Activated CD4-positive, alpha-beta T cell treated with anti-CD3 and anti-CD28 coated beads, Interleukin-2, Interleukin-6, amounts not matched to agents 100 ng/mL and 50 ng/mL, durations not matched to agents 16 hours and 8 hours (primary cell): ENCODE measurements at places on chromosomes 7 and 10.

- peak; percentile 29 for DNase-seq
These were observed 68.8 kb upstream of the GSDME start for GRCh38 chr7:24825931-24826661.

DNA sequence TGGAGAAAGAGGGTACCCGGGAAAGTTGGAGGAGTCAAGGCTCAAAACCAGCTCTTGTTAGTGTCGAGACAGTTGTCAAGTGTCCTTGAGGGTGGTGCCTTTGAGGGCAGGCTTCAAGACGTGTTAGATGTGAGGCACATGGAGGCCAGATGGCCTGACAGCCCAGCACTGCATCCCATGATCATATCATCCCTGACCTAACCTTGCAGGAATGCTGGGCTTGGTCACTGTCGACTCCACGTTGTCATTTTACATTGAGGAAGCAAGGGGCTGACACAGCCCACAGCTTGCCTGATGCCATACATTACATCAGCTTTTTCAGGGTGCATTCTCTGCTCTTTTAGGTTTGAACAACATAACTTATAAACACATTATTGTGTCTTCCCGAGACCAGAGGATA, 114.1 kb downstream of the ABCA13 start:
- DNase-seq: no peak

DNA sequence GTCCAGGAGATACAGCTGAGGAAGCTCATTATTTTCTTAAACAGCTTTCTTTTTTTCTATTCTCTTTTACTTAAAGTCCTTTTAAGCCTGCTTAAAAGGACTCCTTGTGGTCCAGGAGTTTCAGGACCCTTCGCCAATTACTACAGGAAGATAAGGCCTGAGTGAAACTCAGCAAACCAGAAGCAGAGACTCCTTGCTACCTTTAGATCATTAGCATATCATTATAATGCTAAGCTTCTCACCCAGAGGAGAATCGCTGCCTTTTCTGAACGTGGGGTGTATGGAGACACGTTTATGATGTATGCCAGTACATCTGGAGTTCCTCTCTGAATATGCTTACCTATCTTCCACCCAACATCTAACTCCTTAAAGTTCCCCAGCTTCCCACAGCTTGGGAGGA, 47.5 kb downstream of the ANKMY2 start:
- no peak for DNase-seq

- no peak for DNase-seq
These were observed 29.6 kb upstream of the FAM20C start for GRCh38 chr7:162632-163297.

DNA sequence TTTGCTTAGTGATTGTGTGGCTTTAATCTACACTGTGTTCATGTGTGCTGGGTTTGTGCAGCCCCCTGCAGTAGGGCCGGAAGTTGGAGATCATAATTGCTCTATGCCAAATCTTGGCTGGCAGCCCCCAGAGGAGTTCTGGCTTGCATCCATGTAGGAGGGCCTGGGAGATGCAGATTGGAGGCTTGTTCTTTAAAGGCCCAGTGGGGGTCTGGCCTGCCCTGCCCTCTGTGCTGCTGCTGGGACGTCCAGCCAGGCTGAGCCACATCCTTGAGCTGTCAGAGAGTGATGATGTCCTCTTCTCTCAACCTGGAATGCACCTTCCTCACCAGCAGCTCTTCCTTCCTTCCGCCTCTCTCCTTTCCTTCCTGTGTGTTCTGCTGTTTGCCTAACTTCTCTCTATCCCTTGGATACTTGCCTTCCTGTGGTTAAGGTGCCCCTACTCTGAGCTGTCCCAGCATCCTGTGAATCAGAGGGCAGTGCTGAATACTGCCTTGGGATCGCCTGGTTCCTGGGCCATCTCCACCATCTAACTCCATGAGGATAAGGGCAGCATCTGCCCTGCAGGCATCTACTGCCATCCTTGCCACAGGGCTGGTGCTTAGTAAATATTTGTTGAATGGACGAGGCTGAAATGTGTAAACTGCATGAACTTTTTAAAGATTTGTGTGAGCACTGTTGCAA, 30.2 kb downstream of the DOCK1 start:
- DNase-seq: no peak

DNA sequence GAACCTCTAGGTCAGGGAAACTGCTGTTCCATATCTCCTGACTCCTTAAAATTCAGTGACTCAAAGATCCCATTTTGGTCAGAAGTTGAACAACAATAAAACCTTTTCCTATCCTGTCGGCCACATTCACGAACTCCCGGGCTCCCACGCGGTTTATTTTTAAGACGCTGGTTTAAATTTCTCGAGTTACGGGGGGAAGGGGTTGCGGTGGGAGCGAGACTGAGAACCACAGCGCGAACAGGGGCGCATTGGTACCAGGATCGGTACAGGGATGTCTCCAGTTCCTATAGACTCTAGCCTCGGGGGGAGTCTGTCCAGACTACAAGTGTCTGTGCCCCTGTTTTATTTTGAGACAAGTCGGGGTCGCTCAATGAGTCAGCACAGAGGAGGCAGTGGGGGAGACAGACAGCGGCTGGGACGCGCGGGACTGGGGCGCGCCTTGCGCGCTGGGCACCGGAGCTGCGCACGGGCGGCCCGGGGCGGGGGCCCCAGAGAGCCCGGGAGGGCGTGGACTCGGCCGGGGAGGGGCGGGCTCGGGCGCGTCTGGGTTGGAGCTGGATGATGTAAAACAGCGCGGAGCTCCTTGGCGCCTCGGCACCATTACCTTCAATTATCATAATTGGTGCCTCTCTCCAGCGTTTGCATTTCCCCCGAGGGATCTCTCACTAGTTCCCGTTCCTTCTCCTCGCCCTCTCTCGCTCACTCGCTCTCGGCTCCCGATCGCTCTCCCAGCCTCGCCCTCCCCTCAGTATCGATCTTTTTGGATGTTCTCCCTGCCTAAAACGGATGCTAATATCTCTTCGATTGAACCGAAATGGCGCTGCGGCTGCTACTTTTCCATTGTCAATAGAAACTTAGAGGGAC, 8.7 kb upstream of the BAMBI start:
- peak; percentile 50 for DNase-seq

DNA sequence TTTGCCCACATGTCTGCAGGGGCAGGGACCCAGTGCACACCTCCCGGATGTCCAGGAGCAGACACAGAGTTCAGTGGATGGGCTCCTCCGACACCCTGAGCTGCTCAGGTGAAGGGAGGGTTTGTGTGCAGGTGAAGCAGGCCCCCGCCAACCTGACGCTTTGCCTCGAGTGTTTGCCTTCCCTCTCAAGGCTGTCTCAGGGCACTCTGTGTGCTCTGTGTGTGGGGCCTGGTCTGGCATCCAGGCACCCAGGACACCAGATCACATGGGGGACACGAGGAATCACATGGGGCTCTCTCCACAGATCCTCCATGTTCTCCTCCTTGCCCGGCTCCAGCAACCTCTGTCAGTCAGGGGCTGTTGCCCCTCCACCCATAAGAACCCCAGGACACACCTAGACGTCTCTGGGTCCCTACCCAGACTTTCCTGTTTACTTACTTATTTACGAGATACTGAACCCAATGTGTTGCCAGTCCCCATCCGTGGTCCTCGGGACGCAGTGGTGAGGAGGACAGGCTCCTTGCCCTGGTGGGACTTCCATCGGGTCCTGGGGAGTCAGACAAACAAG, 99.5 kb downstream of the HTR5A start:
- no peak for DNase-seq

DNA sequence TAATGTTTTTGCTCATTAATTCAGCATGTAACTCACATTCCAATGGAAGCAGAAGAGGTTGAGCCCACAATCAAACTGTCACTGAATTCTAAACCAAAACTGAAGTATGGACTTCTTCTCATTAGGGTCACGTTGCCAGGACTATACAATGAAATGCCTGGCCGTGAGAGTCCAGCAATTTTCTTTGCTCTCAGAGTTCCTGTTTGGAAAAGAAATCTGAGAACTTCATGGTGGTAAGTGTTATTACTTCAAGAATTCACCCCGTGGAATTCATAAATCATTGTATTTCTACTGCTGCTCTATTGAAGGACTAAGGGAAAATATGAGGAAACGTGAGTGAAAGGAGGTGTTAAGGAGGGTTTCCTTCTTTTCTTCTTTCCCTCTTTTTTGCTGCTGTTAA, 441.8 kb upstream of the AKR1E2 start:
- DNase-seq: no peak

GRCh38 chr10:79313911-79314439, 33.3 kb upstream of the PPIF start:
- no peak for DNase-seq
